ENCODE measurements at places on chromosomes 2 and 18.

DNA sequence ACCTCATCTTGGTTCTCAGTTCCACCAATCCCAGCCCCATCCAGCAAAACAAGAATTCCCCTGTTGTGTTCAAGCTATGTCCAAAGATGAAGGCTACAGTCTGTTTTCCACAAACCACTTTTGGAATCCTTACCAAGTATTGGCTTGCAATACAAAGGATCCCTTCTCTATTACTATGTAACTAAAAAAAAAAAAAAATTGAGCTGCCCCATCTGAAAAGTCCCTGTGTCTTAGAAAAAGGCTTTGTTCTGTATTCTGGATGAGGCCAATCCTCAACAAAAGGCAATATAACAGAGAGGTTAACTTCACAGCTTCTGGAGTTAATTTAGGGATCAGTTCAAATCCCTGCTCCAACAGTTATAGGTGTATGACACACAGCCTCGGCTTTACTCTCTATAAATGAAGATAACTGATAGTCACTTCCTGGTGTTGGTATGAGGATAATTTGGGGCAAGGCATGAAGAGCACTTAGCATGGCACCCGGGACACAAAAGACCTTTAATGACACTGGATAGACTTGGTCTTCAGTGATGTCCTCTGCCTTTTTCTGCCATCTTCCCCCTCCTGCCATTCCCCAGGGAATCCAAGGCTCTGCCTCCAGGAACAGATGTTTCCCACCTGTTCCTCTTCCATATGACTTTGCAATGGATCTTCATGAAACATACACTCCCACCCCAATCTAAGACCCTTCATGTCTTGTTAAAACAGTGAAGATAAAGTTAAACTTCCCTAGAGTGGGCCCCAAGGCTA lies 61.2 kb upstream of the ATL2 start:
- DNase-seq: no peak

DNA sequence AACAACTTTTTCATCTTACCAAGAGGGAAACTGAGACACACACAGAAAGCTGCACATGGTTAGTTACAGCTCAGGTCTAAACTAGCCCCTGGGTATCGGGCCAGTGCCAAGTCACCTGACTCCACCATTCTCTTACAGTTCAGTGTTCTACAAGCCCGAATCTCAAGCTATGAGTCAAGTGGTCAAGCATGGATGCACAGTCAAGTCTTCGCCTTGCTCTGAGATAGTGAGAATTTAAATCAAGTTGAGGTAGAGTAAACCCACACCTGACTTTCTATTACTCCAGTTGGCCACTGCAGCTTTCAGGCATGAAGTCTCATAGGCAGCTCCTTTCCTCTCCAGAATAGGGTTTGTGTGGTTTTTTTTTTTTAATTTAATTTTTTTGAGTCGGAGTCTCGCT lies 34.5 kb upstream of the ARL5A start:
- DNase-seq: no peak

- DNase-seq: no peak
Observed at GRCh38 chr2:120985997-120986651, 250.5 kb downstream of the GLI2 start.

DNA sequence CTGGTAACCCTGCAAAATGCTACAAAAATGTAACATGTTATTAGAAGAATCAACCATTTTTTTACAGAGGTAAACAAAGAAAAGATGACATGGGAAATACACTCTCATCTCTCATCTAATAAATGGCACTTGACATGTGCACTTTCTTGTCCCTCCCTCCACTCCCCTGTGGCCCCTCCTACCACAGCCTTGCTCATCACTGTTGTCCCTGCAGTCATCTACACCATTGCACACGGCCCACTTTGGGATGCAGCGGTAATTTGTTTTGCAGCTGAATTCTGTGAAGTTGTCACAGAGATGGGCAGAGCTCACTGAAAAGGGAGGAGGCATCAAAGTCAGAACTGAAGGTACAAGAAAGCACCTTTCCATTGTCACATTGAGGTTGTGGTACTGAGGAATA lies 103.6 kb downstream of the DHRS9 start:
- no peak for DNase-seq

DNA sequence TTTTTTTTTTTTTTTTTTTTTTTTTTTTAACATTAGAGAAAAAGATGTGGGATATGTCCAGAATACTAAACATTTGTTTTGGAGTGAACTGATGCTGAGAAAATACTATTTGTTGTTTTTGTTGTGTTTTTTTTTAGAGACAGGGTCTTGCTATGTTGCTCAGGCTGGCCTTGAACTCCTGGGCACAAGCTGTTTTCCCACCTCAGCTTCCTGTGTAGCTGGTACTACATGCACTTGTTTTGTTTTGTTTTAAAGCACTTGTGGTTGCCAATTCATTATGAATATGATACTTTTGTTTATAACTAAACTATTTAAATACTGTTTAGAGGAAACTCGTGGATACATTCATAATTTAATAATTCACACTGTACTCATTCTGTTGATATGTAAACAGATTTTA lies 33.4 kb upstream of the DYSF start:
- DNase-seq: no peak
